ENCODE measurements at places on chromosomes 11 and 22.

DNA sequence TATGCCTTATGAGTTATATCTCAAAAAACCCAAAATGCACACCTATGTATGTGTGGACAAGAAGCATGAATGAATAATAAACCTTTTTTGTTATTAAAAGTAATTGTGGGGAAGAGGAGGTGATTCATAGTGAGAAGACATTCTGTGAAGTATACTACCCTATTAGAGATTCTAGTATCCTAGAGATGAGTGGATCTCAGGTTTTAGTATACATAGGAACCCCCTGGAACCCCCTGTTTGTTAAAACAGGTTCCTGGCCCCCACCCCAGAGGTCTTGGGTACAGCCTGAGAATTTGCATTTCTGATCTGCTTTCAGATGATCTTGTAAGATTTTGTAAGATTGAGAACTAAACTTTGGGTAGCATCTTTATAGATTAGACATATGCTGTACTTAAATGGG is 17.5 kb downstream of the NUCB2 start:
- no peak for DNase-seq

- no peak for DNase-seq
Measured at GRCh38 chr11:11563200-11563975, 58.4 kb downstream of the GALNT18 start.

DNA sequence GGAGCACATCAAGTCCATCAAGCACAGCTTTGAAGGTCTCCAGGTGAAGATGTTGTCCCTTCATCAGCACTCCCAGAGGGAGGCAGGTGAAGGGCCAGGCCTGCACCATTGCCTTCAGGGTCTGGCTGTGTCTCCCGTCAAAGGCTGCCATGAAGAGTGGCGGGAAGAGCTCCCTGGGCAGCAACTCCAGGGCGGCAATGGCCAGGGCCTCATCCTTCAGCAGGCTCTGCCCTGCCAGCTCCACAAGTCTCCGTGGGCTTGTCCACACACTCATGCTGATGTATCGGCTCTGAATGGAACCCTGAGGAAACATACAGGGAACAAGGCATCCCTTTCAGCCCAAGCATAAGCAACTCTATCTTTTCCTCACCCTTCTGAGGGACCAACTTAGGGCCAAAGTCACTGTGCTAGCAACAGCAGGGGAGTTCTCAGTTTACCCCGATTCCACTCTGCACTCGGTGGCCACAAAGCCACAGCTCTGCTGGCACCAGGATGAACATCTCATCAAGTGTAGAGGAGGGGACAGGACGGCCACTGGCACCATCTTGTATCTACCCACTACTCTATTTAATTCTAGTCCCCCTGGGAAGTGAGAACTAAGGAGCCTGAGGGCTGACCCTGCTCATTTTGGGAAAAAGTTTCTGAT is 8.2 kb downstream of the PRAME start:
- no peak for DNase-seq

DNA sequence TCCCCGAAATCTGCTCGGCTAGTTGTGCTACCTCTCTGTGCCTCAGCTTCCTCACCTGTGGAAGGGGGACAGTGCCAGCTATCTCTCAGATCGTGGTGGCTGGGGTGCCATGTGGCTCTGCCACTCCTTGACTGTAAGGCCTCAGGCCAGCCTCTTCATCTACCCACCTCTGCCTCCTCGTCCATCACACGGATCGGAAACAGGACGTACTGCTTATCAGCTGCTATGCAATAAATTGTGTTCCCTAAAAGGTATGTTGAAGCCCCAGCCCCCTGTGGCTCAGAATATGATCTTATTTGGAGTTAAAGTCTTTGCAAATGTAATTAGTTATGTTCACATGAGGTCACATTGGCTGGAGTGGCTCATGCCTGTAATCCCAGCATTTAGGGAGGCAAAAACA is 7.8 kb downstream of the PPM1F start:
- DNase-seq, result no peak

GRCh38 chr11:124644426-124645280 is 22.0 kb downstream of the TBRG1 start:
- DNase-seq, result peak; percentile 36

Measured in T1000 (cell line).